Cortex of kidney (tissue), 1 donor: ENCODE measurements at places on chromosomes 5 and 9.

- no peak for DNase-seq
Observed at GRCh38 chr5:66143473-66144073, 527 bp upstream of the SREK1 start.

DNA sequence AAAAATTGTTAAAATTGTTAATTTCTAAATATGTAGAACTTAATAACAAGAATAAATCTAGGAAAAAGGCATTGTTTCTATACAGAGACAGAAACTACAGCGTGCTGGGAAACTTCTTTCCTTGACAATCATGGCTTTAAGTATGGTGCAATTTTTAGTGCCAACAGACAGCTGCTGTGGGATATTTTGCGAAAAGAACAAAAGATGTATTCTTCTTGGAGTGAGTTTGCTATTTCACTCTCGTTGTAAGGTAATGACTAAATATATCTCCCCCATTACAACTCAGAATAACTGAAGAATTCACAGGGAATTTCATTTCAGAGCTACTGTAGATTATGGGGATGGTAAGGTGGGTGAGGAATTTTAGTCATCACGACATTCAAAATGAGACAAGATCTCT is 2055.0 kb upstream of the ACO1 start:
- DNase-seq = no peak

DNA sequence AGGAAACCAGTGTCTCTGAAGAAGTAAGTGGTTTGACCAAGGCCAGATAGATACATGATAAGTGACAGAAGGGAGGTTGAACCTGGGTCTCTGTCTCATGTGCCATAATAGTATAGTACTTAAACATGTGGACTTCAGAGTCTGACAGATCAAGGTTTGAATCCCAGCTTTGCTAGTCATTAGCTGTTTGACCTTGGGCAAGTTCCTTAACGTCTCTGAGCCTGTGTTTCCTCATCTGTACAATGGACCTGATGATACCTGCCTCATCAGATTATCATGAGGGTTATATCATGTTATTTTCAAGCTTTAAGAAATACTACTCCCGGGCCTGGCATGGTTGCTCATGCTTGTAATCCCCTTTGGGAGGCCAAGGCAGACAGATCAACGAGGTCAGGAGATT is 24.9 kb downstream of the FUBP3 start:
- no peak for DNase-seq

GRCh38 chr5:157303667-157304327 is 37.9 kb downstream of the CYFIP2 start:
- DNase-seq = no peak

DNA sequence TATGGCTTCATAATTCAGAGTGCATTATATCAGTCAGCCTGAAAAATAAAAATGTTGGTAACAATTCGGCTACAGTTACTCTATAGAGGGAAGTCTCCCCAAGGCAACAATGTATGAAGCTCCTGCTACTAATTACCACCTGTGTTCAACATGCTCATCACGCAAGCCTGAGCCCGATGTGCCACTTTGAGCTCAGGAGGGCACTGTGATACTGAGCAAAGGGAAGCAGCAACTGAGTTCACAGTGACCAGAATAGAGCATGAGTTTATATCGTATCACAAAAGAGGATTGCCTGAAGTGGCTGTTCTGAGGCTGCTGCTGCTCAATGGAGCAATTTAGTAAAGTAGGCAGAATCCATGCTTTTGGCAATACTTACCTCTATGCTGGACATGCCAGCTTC is 202.0 kb upstream of the HAPLN1 start:
- DNase-seq = no peak

- no peak for DNase-seq
Observed at GRCh38 chr5:173556142-173557028, 60.1 kb downstream of the BOD1 start.

DNA sequence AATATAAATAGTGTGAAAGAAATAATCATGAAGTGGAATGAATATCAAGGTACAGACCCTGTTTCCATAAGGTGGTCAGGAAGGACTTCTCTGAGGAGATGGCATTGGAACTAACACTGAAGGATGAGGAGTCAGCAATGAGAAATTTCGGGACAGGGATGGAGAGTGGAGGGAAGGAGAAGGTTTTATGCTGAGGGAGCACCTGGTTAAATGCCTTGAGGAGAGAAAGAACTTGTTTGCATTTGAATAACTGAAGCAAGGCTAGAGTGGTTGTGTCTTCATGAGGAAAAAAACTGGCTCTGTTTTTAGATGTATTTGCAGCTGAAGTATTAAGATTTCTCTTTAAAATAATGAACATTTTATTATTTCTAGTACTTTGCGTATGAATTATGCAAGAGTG is 180.8 kb downstream of the TRPM3 start:
- DNase-seq = no peak

- DNase-seq = no peak
Observed at GRCh38 chr9:128020692-128021091, 39.9 kb upstream of the EEIG1 start.
